RCC 7860 (cell line): ENCODE measurements at places on chromosomes 6 and 20.
A peak's percentile ranks its signal among the peaks of the same experiment; 100 is the strongest.

DNA sequence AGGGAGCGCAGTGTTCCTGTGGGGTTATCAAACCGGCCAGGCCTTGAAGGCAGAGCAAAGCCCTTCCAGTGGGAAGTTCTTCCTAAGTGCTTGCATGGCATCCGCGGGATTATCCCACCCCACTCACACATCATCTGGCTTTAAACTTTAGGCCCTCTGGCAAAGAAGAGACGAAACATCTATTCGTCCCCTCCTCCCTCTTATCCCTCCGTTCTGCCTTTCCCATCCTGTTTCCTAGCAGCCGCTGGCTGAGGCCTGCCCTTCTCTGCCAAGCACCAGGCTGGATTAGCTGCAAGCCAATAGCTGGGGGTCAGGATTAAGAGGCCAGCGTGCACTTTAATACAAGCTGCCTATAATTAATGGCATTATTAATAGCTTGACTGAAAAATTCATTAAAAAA is 621.0 kb downstream of the PKHD1 start:
- DNase-seq, result no peak

- no peak for DNase-seq
Observed at GRCh38 chr20:63452821-63453523, 19.5 kb downstream of the KCNQ2 start.

GRCh38 chr6:72828904-72829303 is 207.0 kb downstream of the KCNQ5 start:
- DNase-seq, result no peak

GRCh38 chr6:138597336-138597735 is 98.0 kb upstream of the NHSL1 start:
- no peak for DNase-seq

- DNase-seq, result no peak
Observed at GRCh38 chr6:1983850-1984249, 261.6 kb downstream of the GMDS start.

- no peak for DNase-seq
Observed at GRCh38 chr6:42260396-42260888, 42.8 kb upstream of the MRPS10 start.

GRCh38 chr6:81023007-81023582 is 729.4 kb downstream of the TENT5A start:
- no peak for DNase-seq

DNA sequence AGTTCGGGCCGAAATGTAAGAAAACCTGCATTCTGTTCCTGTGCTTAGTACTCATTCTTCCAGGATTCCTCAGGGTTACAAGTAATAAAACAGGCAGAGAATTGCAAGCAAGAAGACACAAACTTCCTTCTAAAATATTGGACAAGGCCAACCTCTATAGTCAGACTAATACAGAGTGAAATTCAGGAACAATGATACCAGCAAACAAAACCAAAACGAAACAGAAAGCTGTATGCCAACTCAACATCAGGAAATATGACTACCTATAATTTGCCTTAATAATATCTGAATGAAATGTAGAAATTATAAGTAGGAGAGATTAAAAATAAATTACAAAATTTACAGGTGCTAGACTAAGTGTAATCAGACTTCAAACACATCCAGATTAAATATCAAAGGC is 238.8 kb downstream of the HIVEP2 start:
- no peak for DNase-seq

DNA sequence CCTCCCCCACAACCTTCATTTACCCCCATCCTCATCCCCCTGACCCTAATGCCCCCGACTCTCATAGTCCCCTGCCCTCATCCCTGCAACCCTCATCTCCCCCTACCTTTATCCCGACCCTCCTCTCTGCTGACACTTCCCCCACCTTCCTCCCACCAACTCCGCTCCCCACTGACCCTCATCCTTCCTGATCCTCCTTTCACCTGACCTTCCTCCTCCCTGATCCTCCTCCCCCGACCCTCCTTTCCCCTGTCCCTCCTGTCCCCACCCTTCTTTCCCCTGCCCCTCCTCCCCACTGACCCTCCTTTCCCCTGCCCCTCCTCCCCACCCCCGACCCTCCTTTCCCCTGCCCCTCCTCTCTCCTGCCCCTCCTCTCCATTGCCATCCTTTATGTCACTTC is 7.1 kb downstream of the TREML2 start:
- DNase-seq, result no peak

DNA sequence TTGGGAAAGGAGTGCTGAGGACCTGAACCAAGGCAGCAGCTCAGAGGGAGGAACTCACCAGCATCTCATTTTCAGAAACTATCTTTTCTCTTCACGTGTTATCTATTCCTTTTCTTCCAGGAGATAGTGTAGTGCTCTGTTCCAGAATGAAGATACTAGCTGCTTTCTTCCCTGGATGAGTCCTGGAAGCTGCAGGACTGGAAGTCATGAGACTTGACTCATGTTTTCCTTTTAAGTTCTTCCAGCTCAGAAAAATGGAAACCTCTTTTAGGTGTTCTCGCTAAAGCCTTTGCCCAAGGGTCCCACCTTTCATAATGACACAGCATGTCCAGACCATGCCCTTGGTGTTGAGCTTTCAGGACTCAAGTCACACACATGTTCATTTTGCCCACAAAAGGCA is 106.7 kb downstream of the UNC5CL start:
- no peak for DNase-seq

DNA sequence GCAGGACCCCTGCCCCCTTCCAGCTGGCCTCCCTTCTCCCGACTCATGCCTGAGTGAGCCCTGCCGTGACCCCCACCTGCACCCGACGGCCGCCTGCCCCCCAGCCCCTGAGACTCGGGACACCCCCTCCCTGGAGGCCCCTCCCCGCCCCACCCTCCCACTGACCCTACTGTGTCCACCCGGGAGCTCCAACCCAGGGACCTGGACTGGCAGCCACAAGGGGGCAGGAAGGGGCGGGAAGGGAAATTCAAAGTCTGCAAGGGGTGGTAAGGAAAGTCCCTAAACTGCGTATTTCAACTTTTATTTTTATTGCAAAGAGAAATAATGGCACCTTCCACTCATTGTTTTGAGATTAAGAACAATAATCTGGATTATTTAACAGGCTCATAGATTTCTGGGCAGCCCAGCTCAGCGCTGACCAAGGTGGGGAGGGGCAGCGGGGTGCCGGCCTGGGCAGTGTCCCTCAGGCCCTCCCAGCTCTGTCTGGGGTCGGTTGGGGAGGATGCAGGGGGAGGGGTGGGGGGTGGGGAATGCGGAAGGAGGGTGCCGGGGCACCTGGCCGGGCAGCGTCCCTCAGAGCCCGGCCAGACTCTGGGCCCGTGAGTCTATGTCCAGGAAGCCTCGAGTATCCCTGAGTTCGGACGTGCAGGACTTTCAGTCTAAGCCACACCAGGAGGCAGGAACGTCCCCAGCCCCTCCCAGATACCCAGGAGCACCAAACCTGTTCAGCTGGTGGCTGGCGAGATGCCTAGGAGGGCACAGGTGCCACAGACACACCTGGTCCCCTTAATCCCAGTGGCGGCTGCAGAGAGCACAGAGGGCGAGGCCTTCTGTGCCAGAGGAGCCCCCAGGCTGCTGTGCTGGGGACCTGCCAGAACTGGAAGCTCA is 1.3 kb upstream of the PTK6 start:
- peak; percentile 25 for DNase-seq

- no peak for DNase-seq
Observed at GRCh38 chr20:35539756-35540212, 2.1 kb upstream of the ERGIC3 start.

DNA sequence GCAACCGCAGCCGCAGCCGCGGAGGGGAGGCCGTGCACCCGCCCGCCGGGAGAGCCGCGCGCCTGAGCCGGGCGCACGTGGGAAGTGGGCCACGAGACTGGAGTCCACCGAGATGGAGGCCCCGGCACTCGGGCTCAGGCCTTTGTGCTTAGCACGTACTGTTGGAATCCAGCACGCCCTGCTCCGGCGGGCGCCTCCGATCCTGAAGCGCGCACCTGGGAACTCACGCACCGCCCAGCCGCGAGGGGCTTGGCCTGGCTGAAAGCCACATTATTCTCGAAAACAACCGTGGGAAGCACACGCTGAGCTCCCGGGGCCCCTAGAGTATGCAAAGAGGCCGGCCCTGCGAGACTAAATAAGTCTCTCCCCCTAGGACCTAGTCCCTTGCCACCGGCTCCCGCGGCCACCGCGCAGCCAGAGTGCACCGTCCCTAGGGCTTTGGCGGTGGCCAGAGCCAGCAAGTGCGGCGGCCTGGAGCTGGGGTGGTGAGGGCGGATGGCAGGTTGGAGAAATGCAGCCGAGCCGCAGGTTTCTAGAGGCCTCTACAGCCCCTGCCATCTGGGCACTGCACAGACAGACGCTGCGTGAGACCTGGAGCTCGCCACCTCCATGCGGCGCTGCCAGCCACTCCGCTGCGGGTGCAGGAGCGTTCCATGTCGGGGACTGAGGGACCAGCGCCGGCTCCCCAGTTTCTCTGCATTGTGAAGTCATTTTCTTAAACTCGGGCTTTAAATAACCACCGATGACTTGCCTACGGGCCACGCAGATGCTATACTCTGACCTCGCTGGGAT is 42.0 kb upstream of the LY86 start:
- DNase-seq, result no peak

DNA sequence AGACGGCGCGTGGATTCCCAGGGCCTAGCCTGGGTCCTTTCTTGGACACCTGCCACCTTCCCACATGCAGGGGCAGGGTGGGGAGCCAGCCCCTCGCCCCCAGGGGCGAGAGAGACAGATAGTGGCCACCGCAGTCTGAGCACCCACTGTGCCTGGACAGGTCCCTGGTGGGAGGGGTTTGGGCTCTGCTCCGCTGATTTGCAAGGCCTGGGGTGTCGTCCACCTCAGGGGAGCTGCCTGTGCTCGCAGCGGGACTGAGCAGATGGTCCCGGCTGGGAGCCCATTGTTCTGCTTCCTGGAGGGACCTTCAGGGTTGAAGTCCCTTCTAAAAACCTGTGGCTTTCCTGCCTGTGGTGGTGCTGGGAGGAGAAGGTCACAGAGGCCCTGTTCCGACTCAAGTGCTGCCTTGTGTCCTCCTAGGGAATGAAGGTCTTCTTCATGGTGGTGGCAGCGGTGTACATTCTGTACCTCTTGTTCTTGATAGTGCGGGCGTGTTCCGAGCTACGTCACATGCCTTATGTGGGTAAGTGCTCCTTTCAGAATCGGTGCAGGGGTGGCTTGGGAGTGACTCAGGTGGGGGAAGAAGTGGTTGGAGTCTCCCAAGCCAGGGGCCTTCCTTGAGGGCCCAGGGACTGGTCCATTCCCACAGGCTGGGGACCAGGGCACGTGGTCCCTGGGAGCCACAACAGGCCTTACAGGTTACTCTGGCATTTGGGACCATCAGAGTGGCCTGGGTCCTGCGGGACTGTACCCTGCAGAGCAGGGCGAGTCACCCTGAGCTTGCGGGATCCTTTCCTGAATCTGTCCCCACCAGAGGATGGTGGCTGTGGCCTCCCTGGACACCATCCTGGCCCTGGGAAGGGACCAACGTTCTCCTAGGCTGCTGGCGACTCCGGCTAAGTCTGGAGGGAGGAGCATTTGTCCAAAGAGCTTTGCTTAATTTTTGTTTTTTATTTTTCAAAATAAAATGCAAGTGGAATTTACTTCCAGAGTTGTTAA is 19.6 kb downstream of the DYNLT1 start:
- DNase-seq, result no peak

GRCh38 chr20:33273117-33273851 is 9.7 kb upstream of the BPIFB1 start:
- no peak for DNase-seq

DNA sequence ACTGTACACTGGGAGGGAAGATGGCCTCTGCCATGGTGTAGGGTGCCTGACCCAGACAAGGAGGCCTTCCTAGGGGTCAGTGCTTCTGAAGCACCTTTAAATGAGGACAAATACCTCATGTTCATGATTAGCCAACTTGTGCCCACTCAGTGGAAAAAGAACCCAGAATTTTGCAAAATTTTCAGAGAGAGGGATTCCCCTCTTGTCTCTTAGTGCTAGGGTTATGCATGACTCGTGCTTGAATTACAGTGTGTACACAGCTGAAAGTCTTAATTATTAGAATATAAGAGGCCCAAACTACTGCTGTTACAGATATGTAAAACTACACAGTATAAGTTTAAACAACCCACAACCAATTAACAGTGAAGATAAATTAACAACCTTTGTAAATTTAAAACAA is 38.0 kb downstream of the HLA-G start:
- DNase-seq, result no peak

- no peak for DNase-seq
Observed at GRCh38 chr6:142294679-142295078, 7.1 kb upstream of the ADGRG6 start.

GRCh38 chr6:139942331-139942730 is 567.9 kb upstream of the CITED2 start:
- DNase-seq, result no peak

DNA sequence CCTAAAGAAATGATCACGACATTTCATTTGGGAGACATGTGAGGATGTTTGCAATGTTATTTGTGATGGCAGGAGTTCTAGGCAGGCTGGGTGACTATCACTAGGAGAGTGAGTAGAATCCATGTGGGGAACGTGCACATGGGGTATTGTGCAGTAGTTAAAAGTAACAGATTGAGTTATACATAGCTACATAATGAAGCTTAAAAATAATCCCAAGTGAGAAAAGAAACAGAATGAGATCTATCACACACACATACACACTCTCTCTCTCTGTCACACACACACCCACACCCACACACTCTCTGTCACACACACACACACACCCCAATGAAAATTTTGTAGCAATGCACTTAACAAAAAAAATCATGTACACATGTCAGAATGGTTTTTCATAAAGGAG is 218.7 kb upstream of the ARG1 start:
- DNase-seq, result no peak

DNA sequence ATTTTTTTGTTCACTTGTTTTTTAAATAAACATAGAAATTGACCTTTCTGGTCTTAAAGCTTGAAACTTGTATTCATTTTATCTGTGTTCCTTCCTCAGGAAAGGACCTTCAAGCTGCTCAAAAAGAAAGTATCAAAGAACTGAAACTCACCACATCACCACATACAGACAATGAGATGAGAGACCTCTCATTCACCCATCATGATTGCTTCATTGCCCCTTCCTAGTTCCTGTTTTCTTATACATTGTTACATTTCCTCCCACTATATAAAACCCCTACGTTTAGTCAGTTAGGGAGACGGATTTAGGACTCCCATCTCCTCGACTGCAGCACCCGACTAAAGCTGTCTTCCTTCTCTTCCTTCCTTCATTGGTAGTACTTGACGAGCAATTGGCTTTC is 180.5 kb upstream of the OPRM1 start:
- no peak for DNase-seq

GRCh38 chr6:551829-552350 is 105.0 kb downstream of the HUS1B start:
- DNase-seq, result no peak

DNA sequence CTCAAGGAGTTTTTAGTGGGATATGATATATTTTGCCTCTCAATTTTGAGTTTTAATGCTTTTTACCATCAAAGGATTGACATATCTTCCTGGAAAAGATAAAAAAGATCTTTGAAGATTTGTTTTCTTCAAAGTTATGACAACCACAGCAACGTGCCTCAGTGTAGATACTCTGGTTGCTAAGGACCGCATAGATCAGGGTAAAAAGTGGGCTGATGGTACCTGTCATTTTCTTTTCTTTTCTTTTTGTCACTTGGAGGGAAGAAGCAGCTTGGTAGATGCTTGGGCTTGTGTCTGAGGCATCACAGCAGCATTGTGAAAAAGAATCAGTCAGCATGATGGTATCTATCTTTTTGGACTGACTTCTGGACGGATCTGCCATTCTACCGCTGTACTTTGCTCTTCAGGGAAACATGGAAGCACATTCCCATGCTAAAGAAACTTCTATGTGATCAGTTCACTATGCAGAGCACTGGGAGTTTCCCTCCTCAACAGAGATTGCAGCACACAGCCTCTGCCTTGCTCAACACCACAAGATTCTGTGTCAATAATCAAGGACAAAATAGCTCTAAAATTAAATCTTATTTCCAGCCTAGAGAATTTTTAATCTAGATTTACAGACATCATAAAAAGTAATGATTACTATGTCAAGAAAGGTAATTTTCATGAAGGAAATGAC is 54.8 kb upstream of the SGK1 start:
- no peak for DNase-seq
